ENCODE measurements at places on chromosomes 2 and 18.

DNA sequence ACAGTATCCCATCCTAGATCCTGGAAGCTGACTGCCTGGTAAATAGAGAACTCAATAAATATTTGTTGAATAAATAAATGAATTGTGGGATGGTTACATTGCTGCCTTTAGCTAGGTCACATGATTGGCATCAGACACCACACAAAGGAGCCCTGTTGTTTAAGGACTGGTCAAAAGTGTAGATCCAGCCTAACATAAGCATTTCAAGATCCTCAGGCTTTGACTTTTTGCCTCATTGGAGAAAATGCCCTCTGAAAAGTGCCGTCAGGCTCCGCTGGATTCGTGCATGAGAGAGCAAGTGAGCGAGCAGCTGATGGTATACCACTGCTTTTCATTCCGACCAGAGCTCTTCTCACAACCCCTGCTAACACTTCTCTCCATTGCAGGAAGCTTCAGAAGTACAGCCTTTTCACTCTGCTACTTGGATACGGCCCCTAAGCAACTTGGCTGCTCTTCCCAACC, 1.3 kb upstream of the ZNF24 start:
- peak; percentile 56 for DNase-seq

DNA sequence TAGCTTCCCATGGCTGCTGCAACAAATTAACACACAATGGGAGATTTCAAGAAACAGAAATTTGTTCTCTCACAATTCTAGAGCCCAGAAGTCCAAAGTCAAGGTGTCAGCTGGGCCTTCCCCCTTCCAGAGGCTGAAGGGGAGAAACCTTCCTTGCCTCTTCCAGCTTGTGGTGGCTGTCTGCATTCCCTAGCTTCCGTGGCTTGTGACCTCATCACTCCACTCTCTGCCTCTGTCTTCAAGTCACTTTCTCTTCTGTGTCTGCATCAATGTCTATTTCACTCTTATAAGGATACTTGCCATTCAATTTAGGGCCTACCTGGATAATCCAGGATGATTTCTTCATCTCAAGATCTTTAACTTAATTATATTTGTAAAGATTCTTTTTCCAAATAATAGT, 16.8 kb upstream of the SRBD1 start:
- no peak for DNase-seq

GRCh38 chr2:9666306-9666705, 35.5 kb upstream of the YWHAQ start:
- no peak for DNase-seq

- no peak for DNase-seq
Observed at GRCh38 chr2:33166287-33166881, 219.6 kb downstream of the LTBP1 start.

- DNase-seq, result no peak
Observed at GRCh38 chr18:11906176-11906575, 1.9 kb downstream of the MPPE1 start.

Data from C1 segment of cervical spinal cord (tissue), 14 donors.